NCI-H446 (cell line): ENCODE measurements at places on chromosomes 5 and 9.
A peak's percentile ranks its signal among the peaks of the same experiment; 100 is the strongest.

- peak; percentile 76 for DNase-seq
Measured at GRCh38 chr9:96686638-96687335, 31.7 kb upstream of the PRXL2C start.

- DNase-seq, result no peak
Measured at GRCh38 chr9:89777544-89777943, 172.7 kb downstream of the GADD45G start.

GRCh38 chr5:62385816-62386400, 17.8 kb downstream of the DIMT1 start:
- no peak for DNase-seq

- no peak for DNase-seq
Measured at GRCh38 chr5:131589510-131590348, 45.3 kb downstream of the RAPGEF6 start.

GRCh38 chr5:89047571-89047970, 164.6 kb upstream of the MEF2C start:
- no peak for DNase-seq

- DNase-seq, result no peak
Measured at GRCh38 chr5:132279801-132280200, 14.4 kb upstream of the SLC22A4 start.

- DNase-seq, result no peak
Measured at GRCh38 chr9:117691367-117691766, 12.8 kb upstream of the TLR4 start.

DNA sequence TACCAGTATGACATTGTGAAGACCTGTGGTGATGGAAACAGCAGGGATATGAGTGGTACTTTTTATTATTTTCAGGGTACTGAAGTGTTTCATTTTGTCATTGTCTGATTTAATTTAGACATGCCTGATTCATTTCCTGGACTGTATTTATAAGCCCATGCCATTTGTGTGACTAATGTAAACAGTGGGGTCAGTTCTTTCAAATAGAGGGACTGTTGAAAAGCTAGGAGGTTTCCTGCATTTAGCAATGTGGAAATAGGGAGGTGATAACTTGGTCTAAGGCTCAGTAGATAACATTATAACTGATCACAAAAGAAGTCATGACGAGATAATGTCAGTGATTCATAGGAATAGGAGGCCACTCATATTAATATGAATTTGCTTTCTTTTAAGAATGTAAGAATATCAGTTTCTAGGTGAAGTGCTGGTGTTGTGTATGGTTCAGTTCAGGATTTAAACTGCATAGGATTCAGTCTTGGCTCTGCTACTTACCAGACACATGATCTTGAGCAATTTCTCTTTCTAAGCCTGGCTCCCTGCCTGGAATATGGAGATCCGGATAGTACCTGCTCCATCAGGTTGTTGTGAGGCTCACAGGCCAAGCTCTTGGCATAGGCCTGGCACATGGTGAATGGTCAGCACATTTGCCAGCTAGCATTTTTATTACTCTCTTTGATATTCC, 7.5 kb downstream of the RASGRF2 start:
- DNase-seq, result peak; percentile 0

- no peak for DNase-seq
Measured at GRCh38 chr5:181059297-181060230, 19.5 kb downstream of the BTNL9 start.

DNA sequence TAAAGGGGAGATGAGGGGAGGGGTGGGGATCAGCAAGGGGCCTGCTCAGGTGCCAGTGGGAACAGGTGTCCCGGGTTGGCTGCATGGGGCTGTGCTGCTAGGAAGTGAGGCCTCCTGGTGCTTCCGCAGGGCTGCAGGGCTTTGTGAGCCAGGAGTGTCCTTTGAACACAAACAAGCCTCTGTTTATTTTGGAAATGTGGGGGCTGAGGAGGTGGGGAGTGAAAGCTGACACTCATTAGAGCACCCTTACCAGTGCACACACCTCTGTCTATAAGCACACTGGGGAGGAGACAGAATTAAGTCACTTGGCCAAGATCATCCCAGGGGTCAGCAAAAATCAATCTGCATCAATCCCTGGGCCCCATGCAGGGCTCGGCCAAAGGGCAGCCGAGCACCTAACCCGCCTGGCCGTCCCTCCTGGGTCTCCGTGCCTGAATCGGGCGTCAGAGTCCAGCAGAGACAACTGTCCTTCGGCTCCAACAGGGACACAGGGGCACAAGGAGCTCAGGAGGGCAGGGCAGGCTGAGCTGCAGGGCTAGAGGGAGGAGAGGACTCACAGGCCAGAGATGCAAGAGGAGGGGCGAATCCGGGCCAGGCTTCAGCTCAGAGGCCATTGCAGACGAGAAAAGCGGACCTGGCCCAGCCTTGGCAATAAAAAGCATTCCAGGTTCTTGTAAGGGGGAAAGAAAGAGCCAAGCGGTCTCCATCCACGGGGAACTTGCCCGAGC, 99.8 kb downstream of the VAV2 start:
- no peak for DNase-seq

- DNase-seq, result no peak
Measured at GRCh38 chr9:29129763-29130162, 1556.5 kb upstream of the C9orf72 start.

DNA sequence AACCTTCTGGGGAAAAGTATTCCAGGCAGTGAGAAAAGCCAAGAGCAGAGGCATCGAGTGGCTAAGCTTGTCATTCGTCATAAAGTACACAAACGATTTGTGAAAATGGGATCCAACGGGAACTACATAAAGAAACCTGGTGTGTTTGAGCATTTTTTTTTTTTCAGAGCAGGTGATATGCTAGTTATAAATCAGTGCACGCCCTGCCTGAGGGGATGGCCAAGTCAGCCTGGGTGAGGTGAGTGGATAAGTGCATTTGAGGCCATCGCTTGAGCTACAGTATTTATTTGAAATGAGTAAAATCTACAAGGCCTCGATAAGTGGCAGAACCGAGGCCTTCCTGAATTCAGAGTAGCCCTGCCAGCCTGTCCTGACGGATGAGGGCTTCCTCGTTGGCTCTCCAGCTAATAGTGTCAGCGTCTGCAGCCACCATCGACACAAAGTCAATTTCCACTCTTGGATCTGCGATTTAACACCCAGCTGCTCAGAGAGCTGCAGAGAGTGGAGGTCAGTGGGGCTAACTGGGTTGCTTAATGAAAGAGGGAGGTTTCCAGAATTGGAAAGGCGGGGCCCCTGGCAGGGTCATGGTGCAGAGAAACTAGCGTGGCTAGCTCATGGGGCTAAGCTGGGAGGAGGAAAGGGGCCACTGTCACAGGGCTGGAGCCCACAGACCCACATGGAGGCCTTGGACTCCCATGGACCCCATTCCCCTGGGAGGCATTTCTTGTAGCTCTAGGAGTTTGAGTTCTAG, 27.3 kb downstream of the PPARGC1B start:
- no peak for DNase-seq

DNA sequence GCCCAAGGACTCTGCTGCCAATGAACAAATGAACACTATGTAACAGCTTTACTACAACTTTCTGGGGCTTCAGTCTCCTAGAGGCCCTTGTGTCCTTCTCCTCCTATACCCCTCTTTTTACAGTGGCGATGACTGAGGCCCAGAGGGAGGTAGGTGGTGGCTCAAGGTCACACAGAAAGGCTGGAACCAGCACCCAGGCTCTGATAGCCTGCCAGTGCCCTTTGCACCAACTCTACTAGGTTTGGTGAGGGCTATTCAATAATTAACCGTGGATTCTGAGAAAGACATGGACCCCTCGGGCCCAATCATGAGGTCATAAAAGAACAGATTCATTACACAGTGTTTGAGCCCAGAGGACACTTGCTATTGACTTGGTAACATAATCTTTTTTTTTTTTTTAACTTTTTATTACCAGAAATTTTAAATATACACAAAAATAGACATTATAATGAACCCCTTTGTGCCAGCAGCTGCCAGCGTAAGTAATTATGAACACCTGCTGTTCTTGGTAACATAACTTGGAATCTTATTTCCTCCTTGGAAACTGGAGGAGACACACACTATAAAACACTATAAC, 6.1 kb upstream of the ALDH1B1 start:
- no peak for DNase-seq

DNA sequence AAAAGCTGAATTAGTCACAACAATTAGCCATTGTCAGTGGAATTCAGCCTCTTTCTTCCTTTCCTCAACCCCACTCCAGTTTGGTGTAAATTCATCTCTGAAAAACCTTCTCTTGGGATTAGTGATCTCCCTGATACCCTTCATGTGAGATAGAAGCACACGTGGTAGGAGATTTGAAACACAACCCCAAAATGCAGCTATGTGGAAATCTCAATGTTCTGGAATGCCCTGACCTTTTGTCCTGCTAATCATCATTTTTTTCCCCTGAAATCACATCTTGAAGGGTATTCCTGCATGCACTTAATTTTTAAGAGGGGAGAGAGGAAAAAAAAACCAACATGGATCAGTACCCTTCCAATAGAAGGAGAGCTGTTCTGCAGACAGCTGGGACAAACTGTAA, 612.6 kb downstream of the EBF1 start:
- no peak for DNase-seq

DNA sequence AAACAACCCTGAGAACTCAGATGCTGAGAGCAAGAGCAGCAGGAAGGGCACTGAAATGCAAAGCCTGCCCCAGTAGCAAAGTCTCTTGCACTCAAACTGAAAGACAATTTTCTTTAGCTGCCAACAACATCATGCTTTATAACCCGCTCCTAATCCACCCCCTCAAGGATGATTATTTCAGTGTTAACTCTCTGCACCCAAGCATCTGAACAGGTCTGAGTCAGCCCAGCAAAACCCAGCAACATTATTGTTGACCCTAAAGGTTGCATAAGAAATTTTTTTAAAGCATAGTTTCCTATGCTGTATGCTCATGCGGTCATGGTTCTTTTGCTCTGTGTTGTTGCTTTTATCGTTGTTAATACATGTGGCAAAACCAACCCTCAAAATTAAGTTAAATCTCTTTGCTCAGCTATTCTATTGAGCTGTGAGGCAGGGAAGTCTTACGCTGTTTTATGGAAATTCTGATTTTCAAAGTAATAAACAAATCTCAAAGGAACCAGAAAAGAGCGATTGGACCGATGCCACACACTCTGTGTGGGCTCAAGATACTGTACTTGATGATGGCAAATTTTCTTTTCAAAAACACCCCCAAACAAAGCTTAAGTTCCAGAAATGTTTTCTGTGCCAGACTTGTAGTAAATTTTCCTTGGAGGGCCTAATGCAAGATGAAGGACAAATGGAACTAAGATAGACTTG, 440.6 kb upstream of the MPDZ start:
- no peak for DNase-seq

- DNase-seq, result no peak
Measured at GRCh38 chr5:14364576-14365472, 216.8 kb upstream of the OTULINL start.

DNA sequence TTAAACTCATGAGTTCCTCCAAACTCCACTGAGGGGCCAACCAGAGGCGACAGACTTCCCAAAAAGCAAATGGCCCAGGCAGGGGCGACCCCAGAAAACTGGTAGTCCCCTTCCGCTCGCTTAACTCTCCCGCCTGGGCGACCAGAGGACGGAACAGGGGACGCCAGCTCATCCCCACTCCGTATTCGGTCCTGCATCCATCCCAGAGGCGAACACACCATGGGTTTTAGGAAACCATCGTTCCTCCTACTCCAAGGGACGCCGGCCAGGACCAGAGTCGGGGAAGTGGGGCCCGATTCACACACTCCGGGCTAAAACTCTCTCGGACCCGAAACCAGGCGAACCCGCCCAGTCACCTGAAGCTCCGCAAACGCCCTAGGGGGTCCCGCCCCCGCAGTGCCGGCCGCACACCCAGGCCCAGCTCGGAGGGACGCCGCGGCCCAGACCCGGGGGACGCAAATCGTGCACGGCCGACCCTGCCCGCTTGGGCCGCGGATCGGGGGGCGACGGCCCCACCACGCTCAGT, 478 bp downstream of the TEX10 start:
- no peak for DNase-seq

- no peak for DNase-seq
Measured at GRCh38 chr5:166119506-166119905, 2171.9 kb upstream of the WWC1 start.

- DNase-seq, result no peak
Measured at GRCh38 chr5:134053314-134053839, 48.6 kb upstream of the VDAC1 start.

DNA sequence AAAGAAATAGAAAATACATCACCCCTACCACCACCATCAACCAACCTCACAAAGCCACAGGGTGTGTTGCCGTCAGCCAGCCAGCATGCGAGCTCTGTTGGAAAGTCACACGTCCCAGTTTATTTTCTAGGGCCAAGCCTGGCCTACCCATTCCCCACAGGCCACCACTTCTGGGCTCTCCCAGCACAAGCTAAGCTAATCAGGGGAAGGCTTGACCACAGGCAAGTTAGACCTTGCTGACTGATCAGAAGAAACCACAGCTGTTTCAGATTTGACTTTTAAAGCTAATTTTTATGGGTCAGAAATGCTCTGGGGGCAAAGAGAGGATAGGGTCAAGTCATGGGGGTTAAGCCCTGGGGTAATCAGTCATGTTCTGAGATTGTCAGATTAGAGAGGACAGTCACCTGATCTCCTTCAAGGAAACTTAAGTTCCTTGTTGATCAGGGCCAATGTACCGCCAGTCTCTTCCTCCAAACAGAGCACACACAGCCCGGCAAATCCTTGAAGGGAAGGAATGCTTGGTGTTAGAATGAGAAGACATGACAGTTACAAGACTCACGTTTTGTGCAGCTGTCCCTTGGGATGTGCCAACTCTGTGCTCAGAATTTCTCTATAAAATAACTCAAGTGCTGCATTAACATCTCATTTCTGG, 7.6 kb downstream of the SHB start:
- DNase-seq, result no peak

GRCh38 chr9:76358628-76359280, 35.5 kb downstream of the RFK start:
- DNase-seq, result no peak

DNA sequence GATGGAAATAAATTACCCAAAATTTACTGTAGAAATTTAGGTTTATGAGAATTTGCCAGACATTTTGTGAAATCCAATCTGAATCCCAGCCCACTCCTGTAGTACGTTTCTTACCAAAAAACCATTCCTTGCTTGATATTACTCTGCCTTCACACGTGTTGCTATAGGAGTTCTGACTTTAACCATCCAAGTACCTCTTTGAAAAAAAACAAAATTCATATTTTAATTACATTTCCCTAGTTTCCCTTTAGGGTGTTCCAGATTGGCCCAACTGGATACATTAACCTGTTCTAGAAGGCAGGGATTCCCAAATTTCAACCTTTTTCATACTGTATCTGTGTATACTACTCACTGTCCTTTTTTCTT, 1.4 kb upstream of the PJA2 start:
- no peak for DNase-seq

DNA sequence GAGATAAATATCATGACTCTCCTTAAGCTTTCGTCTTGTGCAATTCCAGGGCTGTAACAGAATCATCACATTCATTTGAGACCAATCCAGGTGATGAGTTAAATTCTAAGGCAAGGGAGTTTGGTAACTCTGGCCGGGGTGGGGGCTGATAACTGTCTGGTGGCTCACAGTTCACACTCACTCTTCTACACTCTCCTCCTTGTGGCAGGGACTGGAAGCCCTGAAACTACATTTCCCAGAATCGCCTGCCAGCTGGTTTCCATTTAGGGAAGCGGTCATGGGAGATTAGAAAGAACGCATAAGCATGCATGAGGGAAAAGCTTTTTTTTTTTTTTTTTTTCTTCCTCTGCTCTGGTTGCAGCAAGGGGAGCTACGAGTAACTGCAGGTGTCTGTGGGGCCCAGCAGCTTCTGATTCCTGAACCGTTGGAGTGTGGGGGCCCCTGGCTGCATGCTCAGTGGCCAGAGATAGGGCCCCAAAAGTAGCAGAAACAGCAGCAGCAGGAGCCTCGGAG, 154.8 kb upstream of the TBC1D2 start:
- no peak for DNase-seq
